Right ventricle myocardium superior (tissue), 1 donor: ENCODE measurements at places on chromosomes 5 and 9.

GRCh38 chr9:129037767-129038098 is 1.3 kb downstream of the MIGA2 start:
- DNase-seq, result peak; percentile 63

GRCh38 chr9:71642056-71642455 is 126.3 kb downstream of the CEMIP2 start:
- no peak for DNase-seq

- no peak for DNase-seq
These were observed 13.2 kb downstream of the TTC39B start for GRCh38 chr9:15293804-15294316.

DNA sequence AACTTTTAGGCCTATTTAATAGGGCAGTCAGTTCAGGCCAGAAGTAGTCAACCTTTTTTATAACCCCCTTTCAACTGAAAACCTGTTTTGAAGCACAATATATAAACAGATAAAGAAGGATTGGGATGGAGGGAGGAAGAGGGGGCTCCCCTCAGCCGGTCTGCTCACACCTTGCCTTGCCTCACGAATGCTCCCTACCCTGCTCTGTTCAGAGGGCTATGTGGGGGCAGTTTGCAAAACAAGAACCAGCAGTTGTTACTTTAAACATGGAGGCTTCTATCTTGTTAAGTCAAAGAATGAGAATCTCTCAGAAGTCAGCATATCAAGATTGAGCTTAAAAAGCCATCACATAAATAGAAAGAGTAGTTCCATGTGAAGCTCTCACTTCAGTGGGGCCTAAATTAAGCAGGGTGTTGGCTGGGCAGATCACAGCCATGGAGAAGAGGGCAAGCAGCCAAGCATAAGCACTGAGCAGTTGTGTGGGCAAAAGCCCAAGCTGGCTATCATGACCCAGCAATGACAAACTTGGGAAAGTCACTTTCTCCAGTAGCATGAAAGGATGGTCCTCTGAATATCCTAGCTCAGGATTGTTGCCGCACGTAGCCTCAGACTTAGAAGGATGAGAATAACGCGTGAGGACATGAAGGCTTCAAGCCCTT is 70.6 kb downstream of the ALDH1A1 start:
- peak; percentile 78 for DNase-seq

GRCh38 chr9:85077944-85078343 is 408.4 kb downstream of the NTRK2 start:
- no peak for DNase-seq

DNA sequence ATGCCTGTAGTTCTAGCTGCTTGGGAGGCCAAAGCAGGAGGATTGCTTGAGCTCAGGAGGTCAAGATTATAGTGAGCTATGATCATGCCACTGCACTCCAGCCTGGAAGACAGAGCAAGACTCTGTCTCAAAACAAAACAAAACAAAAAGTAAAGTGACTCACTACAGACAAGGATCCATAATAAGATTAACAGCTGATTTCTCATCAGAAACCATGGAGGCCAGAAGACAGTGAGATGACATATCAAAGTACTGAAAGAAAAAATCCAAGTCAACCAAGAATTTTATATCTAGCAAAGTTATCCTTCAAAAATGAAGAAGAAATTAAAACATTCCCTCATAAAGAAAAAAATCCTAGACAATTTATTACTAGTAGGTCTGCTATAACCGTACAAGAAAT is 69.4 kb upstream of the ZBTB43 start:
- DNase-seq, result no peak

- DNase-seq, result peak; percentile 20
These were observed 129.1 kb downstream of the CACNA1B start for GRCh38 chr9:138006576-138007233.

- no peak for DNase-seq
These were observed 570.7 kb downstream of the CAAP1 start for GRCh38 chr9:26321935-26322334.

DNA sequence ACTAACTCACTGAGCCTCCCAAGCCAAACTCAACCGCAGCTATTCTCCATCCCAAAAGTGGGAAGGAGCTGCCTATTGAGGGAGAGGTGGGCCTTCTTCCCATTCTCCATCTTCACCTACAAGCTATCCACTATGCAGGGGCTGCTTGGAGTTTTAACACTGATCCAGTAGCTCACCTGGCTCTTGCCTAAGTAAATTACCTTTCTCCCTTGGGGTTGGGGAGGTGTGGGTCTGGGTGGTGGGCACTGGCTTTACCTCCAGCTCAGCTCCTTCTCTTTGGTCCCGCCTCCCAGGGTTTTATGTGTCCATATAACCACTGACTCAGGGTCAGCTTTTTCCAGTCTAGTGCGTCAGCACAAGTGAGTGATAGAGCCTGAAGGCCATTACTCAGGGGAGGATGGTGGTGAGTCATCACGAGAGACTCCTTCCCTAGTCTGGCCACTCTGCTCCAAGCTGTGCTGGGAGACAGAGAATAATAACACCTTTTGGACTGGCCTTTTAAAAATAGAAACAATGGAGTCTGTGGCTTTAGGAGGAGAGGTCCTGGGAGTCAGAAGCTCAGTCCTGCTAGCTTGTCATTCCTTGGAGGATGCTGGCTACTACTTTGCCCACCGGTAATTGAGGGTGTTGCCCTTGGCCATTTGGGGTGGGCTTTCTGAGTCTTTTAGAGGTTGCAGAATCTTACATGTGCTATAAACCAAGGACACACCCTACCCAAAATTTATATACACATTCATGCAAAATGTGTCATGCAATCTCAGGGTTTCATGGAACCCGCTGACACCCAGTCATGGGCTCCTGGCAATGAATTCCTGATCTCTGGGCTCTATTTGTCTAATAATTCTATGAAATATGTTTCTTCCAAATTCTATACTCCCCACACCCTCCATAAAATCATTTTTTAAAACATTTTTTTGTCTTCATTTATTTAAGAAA is 35.6 kb upstream of the ATP6V1G1 start:
- DNase-seq, result no peak

GRCh38 chr9:112366591-112366990 is 13.3 kb upstream of the HSDL2 start:
- no peak for DNase-seq
